PC-9 (cell line): ENCODE measurements at places on chromosomes 1 and 21.

- no peak for DNase-seq
These were observed 9.8 kb upstream of the GPR137B start for GRCh38 chr1:236132420-236133046.

DNA sequence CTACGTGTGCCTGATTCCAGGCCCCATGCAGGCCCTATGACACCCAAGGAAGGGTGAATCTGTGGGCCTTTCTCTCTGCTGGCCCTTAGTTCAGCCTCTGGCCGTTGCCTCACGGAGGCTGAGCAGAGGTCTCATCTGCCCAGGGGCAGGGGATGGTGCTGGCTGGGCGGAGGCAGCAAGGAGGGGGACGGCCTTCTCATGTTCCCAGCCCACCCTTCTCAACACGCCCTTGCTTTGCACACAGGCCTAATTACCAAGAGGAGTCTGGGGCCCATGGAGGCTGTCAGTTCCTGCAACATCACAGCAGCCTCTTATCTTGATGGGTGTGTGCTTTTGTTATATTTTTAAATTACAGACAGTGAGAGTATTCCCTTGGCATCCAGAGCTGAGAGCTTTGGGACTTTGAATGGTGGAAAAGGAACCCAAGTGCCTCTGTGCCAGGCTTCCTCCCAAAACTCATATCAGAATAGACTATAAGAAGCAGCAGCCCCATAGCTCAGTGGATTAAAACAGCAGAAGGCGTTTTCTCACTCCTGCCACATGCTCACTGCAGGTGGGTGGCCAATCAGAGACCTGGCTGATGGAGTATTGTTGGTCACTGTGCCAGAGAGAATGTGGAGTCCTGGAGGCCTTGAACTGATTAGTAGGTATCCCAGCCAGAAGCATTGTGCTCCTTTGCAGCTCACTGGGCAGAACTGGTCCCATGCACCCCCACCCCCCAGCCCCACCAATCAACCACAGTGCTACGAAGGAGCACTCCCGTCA is 164.9 kb downstream of the CAMTA1 start:
- DNase-seq = no peak

GRCh38 chr1:41423511-41424191 is 60.8 kb downstream of the EDN2 start:
- peak; percentile 45 for DNase-seq

DNA sequence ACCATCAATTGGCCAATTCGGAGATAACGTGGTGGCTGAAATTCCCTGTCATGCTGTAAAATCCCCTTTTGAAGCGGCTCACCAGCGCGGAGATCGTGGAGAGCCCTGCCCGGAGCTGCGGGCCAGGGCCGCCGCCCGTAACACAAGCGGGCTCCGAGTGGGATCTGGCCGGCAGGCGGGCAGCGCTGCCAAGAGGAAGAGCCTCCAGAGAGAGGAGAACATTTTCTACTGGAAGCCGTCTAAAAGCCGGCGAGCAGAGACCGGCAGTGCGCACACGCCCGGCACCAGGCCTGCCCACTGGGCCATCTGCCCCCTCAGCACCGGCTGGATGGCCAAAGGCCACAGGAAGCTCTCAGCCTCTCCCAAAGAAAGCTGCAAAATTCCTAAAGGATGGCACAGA is 15.5 kb downstream of the SSBP3 start:
- no peak for DNase-seq

- DNase-seq = no peak
These were observed 27.3 kb upstream of the COL16A1 start for GRCh38 chr1:31731049-31731565.

DNA sequence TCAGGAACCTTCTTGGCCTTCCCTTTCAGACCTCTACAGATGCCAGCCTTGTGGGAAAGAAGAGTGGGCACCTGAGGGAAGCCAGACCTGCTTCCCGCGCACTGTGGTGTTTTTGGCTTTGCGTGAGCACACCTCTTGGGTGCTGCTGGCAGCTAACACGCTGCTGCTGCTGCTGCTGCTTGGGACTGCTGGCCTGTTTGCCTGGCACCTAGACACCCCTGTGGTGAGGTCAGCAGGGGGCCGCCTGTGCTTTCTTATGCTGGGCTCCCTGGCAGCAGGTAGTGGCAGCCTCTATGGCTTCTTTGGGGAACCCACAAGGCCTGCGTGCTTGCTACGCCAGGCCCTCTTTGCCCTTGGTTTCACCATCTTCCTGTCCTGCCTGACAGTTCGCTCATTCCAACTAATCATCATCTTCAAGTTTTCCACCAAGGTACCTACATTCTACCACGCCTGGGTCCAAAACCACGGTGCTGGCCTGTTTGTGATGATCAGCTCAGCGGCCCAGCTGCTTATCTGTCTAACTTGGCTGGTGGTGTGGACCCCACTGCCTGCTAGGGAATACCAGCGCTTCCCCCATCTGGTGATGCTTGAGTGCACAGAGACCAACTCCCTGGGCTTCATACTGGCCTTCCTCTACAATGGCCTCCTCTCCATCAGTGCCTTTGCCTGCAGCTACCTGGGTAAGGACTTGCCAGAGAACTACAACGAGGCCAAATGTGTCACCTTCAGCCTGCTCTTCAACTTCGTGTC is 995 bp upstream of the ZBTB48 start:
- no peak for DNase-seq

DNA sequence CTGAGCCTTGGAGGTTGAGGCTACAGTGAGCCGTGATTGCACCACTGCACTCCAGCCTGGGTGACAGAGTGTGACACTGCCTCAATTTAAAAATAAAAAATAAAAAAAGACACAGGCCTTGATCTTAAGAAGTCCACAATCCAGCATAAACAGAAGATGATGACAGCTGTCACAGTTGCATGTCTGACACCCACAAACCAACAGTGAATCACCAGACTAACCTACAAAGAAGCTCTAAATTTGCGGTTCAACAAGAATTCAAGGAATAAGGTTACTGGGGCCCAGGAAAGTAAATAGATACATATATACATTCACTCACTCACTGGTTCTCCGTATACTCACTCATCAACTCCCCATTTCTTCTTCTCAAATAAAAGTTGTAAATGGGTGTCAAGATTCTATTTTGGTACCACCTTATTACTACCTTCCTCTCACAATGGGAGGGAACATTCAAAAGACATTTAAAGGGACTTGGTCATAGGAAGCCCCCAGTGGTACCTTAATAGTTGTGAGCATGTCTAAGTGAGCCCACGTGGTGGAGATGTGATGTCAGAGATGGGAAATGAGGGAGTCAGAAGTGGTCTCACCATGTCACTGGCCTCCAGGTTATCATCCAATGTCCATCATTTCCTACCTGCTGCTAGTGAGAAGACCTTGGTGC is 66.9 kb upstream of the PRDX6 start:
- no peak for DNase-seq

- no peak for DNase-seq
These were observed 7.8 kb downstream of the NUAK2 start for GRCh38 chr1:205313563-205314308.

DNA sequence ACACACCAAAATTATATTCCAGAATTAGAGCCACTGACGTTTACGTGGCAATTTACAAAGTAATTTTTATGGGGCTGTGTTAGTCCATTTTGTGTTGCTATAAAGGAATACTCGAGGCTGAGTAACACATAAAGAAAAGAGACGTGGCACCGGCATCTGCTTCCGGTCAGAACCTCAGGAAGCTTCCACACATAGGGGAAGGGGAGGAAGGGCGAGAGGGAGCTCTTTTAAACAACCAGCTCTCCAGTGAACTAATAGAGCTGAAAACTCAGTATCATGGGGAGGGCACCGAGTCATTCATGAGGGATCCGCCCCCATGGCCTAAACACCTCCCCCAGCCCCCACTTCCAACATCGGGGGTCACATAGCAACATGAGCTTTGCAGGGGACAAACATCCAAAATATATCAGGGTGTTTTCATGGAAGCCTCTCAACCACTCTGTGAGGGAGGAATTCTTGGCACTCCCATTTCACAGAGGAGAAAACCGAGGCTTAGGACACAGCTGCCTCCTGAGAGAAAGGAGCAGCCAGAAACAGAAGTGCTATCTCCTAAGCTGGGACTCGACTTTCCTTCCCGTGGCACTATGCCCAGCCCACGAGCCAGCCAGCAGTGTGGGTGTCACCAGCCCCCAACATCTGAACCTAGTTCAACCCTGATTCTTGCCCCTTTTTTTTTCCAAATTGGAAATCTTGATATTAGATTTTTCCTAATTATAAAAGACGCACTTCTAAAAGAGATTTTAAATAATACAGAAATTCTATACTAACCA is 29.2 kb downstream of the MIS18A start:
- no peak for DNase-seq

GRCh38 chr1:230823931-230824381 is 44.4 kb downstream of the C1orf198 start:
- no peak for DNase-seq

DNA sequence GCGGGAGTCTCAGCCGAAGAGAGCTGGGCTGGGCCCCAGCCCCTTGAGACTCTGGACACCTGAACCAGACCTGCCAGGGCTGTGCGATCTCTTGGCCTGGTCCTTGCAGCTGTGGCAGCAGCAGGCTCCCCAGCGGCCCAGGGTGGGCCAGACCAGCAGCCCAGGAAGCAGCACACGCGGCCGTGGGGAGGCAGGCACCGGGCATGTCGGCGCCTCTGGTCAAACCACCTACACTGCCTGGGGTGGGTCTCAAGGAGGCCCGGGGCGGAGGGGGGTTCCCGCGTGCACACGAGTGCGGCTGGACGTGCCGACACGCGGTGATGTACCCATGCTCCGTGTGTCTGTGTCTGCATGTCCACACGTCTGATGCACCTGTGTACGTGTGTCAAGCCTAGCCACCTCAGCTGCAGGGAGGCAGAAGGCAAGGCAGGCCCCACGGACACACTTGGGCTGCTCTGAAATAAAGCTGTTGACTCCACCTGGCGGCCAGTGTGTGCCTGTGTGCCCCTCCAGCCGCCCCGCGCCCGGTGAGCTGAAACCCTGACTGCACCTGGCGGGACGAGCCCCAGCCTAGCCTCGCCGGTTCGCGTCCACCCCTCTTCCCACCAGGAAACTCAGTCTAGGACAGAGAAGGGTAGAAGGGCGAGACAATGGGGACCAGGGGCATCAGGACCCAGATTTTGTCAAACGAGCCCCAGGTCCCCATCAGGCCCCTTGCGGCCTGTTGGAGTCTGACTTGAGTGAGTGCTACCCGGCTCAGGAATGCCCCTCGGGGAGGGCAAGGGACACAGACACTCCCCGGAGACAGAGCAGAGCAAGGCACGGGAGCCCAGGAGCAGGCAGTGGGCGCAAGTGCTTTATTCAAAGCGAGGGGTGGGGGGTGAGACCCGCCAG is 11.6 kb downstream of the SCNN1D start:
- peak; percentile 65 for DNase-seq
